ENCODE measurements at places on chromosomes 5 and 9.

GRCh38 chr5:130715541-130715940 is 449.5 kb downstream of the HINT1 start:
- no peak for DNase-seq

- DNase-seq = no peak
Measured at GRCh38 chr5:100165309-100165708, 369.9 kb upstream of the FAM174A start.

DNA sequence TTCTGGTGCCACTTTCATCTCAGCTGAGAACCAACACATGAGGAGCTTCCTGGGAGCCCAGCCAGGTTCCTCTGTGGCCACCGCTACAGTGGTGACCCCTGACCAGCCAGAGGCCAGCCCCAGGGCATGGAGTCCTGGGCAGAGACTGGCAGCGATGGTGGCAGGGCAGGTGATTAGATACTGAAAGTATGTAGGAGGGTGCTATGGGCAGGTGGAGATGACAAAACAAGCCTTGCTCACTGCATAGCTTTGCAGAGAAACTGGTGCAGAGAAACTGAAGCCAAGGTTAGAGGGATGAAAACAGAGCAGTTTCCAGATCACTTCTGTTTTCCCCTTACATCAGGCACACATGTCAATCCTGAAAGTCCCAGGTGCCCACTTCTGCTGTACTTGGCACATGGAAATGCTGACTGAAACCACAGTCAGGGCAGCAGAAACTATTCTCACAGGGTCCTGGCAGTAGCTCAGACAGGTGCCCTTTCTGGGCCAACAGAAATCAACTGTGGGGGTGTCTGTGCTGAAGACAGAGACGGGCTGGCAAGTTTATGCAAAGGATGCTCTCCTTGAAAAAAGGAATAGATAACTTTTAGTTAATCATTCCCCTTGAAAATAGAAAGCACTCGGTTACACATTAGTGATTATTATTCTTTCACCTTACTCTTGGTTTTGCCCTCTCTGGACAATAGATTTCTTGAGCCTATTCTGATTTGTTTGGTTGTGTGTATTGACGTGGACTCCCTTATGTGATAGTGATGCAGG is 90.3 kb downstream of the ANKRD55 start:
- no peak for DNase-seq

GRCh38 chr5:12566441-12566840 is 662.2 kb upstream of the CTNND2 start:
- DNase-seq = no peak

GRCh38 chr5:72210888-72211678 is 103.8 kb downstream of the MAP1B start:
- DNase-seq = no peak

- no peak for DNase-seq
Measured at GRCh38 chr5:163915481-163915961, 410.1 kb downstream of the MAT2B start.

DNA sequence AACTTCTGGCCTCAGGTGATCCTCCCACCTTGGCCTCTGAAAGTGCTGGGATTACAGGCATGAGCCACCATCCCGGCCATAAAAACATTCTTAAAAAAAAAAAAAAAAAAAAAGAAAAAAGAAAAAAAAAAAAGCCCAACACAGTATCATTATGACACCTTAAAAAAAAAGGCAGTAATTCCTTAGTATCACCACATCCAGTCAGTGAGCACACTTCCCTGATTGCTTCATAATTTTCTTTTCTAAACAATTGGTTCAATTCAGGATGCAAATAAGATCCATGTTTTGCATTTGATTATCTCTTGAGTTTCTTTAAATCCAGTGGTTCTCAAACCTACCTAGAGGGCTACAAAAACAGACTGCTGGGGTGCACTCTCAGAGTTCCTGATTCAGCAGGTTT is 182.5 kb downstream of the CDK5RAP2 start:
- no peak for DNase-seq

GRCh38 chr9:136643596-136644342 is 18.9 kb upstream of the EGFL7 start:
- no peak for DNase-seq

DNA sequence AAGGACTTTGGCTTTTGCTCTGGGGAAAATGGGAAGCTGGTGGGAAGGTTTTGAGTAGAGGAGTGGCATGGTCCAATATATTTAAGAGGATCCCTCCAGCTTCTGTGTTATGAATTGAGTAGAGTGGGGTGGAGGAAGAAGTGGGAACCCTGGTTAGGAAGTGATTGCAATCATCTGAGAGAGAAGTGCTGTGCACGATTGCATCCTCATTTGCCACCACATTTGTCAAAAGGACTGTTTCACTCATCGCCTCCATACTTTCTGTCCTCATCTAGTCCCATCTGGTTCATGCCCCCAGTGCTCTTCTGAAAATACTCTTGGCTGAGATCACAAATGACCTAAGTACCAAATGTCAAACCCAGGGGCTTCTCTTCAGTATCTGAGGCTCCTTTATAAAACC is 192.1 kb downstream of the RAB3C start:
- DNase-seq = no peak

DNA sequence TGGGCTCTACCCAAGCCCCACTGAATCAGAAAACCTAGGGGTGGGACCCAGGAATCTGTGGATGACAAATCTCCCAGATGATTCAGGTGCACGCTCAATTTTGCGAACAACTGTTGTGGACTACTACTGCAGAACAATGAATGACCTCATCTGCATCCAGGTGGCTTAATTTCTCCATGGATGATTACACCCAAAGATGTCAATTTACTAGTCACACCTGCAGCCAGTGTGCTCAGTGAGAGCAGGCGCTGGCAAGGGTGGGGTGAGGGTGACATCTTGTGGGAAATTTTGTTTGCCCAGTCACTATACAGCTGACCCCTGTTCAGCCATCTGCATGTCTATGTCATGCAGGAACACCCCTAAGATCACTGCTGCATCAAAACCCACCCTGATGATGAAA is 118.2 kb downstream of the ENTREP1 start:
- DNase-seq = no peak

GRCh38 chr9:85740787-85741094 is 1.0 kb downstream of the AGTPBP1 start:
- DNase-seq = no peak

DNA sequence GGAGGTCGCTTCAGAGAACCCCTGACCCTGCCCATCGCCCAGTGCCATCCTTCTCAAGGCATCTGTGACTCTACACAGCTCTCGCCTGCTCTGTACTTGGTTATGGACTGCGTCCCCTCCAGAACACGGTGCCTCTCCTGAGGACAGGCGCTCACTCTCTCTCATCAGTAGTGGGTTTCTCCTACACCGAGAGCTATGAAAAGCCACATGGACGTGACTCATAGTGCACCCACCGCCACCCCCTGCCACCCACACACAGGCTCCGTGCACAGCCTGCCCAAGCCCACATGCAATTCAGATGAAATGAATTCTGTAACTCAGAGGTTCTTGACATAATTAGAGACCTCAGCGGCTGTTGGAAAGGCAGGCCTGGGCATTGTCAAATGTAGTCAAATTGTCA is 13.9 kb downstream of the GTF3C5 start:
- no peak for DNase-seq

- DNase-seq = no peak
Measured at GRCh38 chr5:97453263-97453662, 270.2 kb upstream of the RIOK2 start.

DNA sequence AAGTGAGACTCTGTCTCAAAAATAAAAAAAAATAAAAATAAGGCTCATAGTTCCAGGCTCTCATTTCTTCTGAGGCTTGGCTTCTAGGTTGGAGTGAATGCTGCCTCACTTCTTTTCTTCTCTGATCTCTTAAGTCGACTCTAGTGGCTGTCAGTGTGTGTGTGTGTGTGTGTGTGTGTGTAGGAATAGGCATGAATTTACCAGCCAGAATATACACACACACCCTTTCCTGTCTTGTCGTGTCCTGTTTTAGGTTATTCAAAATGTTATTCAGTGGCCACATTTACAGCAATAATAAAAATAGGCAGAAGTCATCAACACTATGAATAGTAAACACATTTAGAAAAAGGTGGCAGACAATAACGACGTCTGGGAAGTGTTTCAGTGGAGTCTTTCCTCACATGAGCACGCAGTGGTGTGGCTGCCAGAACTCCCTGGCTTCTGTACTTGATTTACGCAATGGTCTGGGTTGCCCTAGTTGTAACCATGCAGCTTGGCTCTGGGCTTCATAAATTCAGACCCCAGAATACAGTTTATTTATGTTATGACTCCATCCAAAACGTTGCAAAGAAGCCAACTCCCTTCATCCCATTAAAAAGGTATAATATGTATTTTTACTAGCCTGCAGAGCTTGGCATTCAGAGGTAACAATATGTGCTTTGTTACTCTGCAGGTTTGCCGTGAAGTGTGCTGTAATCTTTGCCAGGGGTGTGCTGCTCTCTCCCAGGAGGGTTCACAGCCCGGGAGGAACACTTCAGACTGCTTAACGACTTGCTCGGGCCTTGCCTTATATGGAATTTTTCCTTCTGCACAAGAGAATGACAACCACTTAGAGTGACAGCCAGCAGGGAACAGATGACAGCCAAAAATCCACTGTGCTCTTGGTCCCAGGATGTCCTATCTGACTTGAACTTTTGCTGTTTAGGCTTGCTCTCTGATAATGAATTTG is 34.4 kb upstream of the PALM2AKAP2 start:
- no peak for DNase-seq

- no peak for DNase-seq
Measured at GRCh38 chr9:107453479-107453878, 36.1 kb downstream of the KLF4 start.

DNA sequence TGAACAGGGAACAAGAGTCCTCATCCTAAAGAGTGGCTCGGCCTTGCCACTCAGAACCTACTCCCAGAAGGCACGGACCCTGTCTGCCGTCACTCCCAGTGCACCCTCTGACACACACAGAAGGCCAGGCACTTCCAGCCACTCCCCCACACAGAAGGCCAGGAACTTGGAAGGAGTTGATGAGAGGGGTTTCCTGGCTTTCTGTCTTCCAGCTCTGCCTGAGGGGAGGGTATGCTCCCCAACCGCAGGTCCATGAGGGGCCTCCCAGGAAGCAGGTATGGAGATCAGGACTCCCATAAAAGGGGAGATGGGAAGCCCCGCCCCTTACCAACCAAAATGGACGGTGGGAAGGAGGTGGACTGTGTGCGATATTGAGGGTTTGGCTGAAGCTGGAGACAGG is 247.6 kb upstream of the IRX4 start:
- no peak for DNase-seq

DNA sequence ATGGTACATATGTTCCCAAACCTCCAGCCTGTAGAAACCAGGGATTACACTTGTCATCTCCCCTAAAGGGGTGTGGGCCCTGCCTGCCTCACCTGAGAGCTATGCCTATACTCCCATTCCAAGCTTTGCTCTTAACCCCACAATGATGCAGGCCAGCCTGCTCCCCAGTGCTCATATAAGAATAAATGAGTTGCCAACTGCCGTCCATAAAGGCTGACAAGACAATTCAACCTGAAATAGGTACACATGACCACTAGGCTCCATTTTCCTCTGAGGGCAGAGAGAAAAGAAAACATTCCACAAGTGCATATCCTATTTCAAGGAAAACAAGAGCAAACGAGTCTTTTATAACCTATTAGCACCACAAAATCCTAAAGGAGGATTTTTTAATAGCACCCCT is 28.4 kb downstream of the SKP1 start:
- DNase-seq = no peak

- DNase-seq = no peak
Measured at GRCh38 chr9:112861638-112862555, 28.8 kb downstream of the SLC46A2 start.

DNA sequence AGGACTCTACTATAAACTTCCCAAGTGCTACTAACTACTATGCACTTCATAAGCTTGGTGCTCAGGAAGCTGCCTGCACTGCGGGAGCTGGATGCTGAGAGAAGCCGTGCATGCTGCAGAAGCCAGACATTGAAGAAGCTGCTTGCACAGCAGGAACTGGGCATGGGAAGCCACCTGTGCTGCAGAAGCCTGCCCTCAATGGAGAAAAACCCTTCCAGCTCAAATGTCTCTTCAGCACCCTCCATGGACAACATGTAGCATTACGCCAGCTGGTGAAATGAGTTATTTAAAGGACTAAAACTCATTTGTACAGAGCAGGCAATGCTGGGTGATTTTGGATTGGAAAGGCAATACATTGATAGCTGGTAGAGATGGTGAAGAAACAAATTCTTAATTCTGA is 247.2 kb downstream of the KIF4B start:
- no peak for DNase-seq

GRCh38 chr5:169906745-169907649 is 73.3 kb downstream of the INSYN2B start:
- no peak for DNase-seq

- no peak for DNase-seq
Measured at GRCh38 chr5:14316471-14316870, 173.3 kb downstream of the TRIO start.

GRCh38 chr5:179817890-179818745 is 2.6 kb upstream of the SQSTM1 start:
- no peak for DNase-seq

DNA sequence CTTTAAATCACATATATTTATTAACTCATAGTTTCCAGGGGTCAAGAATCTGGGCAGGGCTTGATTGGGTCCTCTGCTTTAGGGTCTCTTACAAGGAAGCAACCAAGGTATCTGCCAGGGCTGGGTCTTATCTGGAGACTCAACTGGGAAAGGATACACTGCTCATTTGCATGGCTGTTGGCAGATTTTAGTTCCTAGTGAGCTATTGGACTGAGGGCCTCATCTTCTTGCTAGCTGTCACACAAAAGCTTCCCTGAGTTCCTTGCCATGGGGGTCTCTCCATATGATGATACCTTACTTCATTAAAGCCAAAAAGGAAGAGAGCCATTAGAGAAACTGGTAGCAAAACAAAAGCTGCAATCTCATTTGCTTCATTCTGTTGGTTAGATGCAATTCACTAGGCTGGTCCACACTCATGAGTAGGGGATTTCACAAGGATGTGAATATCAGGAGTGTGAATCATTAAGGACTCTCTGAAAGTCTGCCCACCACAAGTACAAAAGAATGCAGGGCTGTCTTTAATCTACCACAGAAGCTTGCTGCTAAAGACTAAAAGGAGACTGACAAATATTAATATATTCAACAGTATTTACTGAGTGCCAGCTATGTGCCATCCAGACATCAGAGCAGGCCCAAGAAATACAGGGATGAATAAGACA is 42.0 kb upstream of the TIMD4 start:
- DNase-seq = no peak

- no peak for DNase-seq
Measured at GRCh38 chr5:103894882-103895281, 332.3 kb upstream of the NUDT12 start.

DNA sequence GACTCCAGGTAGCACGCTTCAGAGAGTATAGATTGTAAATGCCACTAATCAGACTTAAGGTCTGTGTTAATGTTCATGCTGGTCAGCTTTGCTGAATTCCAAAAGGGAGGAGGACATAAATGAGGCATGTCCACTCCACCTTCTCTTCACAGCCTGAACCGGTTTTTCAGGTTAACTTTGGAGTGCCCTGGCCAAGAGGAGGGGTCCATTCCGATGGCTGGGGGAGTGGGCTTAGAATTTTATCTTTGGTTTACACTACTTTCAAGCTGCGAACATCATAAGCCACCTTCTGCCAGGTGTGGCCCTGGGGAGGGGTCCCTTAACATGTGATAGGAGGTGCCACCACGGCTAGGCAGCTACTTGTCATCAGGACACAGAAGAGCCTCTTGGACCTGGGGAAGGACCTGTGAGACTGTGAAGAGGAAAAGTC is 24.2 kb downstream of the ABO start:
- DNase-seq = no peak

- no peak for DNase-seq
Measured at GRCh38 chr5:53478411-53479044, 1.9 kb upstream of the FST start.

- DNase-seq = no peak
Measured at GRCh38 chr5:143217065-143217803, 186.3 kb downstream of the NR3C1 start.

- no peak for DNase-seq
Measured at GRCh38 chr5:25823330-25823873, 1178.6 kb upstream of the CDH10 start.

All from stimulated activated CD4-positive, alpha-beta T cell treated with anti-CD3 and anti-CD28 coated beads, Interleukin-15, amount 100 ng/mL, for 1 hour (primary cell).